ENCODE measurements at places on chromosomes 3 and 15.

GRCh38 chr3:158794936-158795518 lies 6.8 kb upstream of the MFSD1 start:
- no peak for DNase-seq

- no peak for DNase-seq
Observed at GRCh38 chr3:66210687-66211295, 10.0 kb upstream of the SLC25A26 start.

GRCh38 chr15:36777926-36778325 lies 198.5 kb downstream of the CDIN1 start:
- peak; percentile 64 for DNase-seq

GRCh38 chr3:64257100-64257755 lies 32.0 kb upstream of the PRICKLE2 start:
- no peak for DNase-seq

- DNase-seq: peak; percentile 23
Observed at GRCh38 chr3:146218880-146219866, 31.7 kb downstream of the PLSCR4 start.

GRCh38 chr15:66252685-66253417 lies 699 bp downstream of the MEGF11 start:
- no peak for DNase-seq

DNA sequence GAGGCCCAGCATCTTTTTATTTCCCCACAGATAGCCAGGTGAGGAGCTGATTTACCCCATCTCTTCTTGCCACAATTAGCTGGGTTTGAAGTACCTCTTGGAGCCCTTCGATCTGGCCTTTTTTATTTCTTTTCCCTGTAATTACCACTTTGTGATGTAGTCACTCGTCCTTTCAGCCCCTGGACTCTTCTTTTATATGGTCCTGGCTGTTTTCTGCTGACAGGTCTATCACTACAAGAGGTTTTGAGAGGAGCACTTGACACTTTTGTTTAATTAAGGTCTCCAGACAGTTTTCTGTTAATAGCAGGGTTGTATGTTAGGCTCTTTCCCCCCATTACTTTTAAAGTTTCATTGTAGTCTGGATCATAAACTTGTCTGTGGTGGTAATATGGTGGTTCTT lies 11.8 kb downstream of the ATXN7 start:
- no peak for DNase-seq

DNA sequence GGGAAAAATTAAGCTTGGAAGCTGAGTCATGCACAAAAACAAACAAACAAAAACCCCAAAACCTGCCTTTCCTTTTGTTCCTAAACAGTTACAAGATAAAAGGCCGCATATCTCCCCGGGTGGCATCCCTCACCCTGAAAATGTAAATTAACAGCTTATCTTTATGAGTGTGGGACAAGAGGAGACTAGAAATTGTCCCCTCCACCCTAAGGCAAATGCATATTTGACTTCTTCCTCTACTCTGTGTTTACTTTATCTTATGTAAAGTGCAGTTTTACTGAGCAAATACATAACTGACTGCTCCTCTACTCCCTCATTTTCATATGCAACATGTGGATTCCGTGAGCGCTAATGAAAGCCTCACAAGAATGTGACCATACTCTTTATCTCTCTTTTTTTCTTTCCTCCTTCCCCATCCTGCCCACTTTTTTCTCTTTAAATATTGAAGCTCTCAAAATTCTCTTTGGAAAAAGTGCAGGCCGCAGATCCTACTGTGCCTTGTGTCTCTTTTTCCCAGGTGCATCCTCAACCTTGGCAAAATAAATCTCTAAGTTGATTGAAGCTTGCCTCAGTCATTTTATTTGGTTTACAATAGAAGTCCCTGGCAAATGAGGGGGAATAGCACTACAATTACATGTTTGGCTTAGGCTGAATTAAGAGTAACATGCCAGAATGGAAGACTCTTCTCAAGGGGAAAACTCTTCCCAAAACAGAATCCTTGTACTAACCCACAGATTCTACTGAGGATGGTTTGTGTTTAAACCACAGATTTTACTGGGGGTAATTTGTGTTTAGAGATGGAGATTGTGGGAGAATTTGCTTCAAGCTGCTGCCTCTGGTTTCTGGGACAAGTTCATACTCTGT lies 72.7 kb upstream of the WDR72 start:
- DNase-seq: no peak

DNA sequence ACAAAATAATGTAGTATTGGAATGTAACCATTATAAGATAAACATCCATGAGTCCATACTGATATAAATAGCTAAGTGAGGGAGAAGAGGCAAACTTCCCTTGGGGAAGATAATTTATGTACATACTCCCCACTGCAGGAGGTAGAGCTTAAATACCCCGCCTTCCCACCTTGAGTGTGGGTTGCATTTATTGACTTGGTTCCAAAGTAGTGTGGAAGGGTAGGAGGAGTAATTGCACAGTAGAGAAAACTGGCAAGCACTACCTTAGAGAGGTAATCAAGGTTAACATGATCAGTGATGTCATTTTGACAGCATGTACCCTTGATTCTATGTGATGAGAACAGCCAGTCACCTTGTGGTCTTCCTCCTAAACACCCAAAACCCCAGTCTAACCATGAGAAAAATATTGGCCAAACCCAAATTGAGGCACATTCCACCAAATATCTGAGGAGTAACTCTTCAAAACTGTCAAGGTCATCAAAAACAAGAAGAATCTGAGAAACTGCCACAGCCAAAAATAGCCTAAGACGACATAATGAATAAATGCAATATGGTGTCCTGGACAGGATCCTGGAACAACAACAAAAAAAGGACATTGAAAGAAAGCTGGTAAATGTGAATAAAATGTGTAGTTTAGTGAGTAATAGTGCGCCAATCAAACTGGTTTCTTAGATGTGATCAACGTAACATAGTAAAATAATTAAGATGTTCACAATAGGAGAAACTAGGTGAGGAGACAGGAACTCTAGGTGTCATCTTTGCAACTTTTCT lies 774 bp upstream of the CNOT10 start:
- no peak for DNase-seq

- DNase-seq: no peak
Observed at GRCh38 chr3:133505813-133506212, 67.7 kb upstream of the CDV3 start.

- no peak for DNase-seq
Observed at GRCh38 chr3:167051421-167051820, 328.7 kb downstream of the ZBBX start.

DNA sequence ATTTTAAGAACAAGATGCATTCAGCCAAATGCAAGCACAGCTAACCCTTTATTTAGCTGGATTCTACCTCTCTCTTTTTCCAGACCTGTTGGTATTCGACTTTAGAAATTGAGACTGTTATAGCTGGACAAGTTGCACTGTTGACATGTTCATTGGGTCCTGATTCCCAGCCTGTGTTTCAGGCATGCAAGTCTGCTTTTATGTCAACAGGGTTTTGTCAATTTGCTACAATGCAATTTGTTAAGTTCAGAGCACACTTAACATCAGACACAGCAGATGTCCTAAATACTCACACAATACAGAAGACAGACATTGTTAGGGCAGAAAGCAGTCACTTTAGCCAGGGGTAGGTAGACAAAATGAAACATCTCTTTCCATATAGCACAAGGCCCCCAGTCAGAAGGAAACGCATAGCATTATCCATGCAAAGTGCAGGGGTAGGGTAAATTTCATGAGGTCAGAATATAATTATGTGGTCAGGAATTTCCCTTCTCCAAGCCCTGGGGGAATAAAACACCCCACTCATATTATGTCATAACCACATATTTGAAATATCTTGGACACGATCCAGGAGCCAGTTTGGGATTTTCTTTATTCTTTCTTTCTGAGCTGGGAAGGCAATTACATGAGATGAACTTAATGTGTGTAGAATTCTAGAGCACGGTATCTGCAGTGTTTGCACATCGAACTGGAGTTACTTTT lies 504.1 kb downstream of the NTRK3 start:
- peak; percentile 94 for DNase-seq

DNA sequence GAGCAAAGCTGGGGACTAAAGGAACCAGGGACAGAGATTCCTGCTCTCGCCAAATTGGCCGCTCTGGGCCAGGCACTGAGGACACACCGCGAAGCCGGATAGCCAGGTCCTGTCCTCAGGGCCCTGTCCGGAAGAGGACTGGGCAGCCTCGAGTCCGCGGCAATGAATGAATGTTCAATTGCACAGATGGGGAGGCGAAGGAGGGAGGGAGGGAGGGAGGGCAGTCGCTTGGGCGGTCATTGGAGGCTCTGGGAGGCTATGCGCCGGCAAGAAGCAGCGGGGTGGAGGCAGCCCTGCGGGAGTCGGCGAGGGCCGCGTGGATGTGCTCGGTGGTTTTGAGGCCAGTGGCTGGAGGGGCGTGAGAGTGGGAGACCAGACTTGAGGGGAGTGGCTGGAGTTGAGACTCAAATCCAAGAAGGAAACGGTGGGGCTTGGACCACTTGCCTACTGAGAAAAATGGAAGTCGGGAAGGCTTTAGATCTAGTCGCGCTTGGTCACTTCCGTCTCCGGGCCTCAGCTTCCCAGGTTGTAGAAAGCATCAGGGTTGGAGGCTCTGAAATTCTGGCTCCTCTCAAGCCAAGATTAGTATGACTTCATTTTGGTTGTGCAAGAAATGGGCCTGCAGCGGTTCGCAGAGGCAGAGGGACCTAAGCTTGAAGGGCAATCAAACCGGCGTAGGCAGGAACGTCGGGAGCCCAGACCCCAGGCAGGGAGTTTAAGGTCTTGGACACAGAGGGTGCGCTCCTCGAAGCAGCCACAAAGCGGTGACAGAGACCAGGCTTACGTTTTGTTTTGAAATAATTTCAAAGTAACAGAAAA lies 21.1 kb upstream of the PLXND1 start:
- peak; percentile 74 for DNase-seq

GRCh38 chr15:59689626-59690236 lies 611 bp upstream of the BNIP2 start:
- DNase-seq: peak; percentile 44

GRCh38 chr3:159923956-159924355 lies 64.7 kb upstream of the IL12A start:
- DNase-seq: no peak

DNA sequence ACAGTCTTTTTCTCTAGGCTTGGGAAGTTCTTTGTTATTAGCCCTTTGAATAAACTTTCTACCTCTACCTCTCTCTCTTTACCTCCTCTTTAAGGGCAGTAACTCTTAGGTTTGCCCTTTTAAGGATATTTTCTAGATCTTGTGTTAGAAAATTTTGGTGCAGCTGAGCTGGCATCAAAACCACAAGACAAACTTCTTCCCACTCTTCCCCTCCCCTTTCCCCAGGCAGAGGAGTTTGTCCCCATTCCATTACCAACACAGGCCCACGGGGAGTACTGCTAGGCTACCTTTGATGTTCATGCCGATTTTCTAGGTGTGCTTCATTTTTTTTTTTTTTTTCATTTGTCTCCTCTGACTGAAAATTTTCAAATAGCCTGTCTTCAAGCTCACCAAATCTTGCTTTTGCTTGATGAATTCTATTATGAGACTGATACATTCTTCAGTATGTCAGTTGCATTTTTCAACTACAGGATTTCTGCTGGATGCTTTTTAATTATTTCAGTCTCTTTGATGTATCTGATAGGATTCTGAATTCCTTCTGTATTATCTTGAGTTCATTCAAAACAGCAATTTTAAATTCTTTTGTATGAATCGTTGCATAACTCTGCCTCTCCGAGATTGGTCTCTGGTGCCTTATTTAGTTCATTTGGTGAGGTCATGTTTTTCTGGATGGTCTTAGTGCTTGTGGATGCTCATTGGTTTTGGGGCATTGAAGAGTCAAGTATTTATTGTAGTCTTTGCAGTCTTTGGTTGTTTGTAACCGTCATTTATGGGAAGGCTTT lies 112.0 kb downstream of the UBE2E2 start:
- peak; percentile 44 for DNase-seq

DNA sequence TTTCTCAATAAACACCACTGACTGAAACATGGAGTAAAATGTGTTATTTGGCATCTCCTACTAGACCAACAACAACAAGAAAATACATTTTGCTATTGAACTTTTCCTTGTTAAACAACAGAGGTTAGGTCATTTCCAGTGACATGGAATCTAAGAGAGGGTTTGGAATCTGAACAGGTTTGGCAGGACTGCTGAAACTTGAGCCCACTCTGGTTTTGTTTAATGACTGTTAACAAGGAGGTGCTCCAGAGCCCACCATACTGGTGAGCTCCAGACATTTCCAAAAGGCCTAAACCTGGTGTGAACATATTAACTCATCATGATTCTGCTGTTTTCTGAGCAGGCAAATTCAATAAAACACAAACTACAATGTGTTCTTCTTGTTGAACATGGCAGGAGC lies 330.7 kb upstream of the TRIM42 start:
- no peak for DNase-seq

- DNase-seq: no peak
Observed at GRCh38 chr15:80170596-80170995, 17.8 kb downstream of the FAH start.

GRCh38 chr3:120013481-120013880 lies 80.8 kb downstream of the GSK3B start:
- DNase-seq: no peak

GRCh38 chr3:9978710-9979305 lies 7.8 kb downstream of the EMC3 start:
- DNase-seq: no peak

GRCh38 chr3:9949115-9949514 lies 3.1 kb downstream of the PRRT3 start:
- no peak for DNase-seq

- no peak for DNase-seq
Observed at GRCh38 chr3:178631950-178632349, 95.7 kb downstream of the KCNMB2 start.

GRCh38 chr3:119542168-119542767 lies 17.1 kb downstream of the CD80 start:
- no peak for DNase-seq

GRCh38 chr3:153639631-153640030 lies 477.6 kb downstream of the RAP2B start:
- DNase-seq: no peak

- no peak for DNase-seq
Observed at GRCh38 chr3:143215059-143215458, 95.5 kb downstream of the CHST2 start.

DNA sequence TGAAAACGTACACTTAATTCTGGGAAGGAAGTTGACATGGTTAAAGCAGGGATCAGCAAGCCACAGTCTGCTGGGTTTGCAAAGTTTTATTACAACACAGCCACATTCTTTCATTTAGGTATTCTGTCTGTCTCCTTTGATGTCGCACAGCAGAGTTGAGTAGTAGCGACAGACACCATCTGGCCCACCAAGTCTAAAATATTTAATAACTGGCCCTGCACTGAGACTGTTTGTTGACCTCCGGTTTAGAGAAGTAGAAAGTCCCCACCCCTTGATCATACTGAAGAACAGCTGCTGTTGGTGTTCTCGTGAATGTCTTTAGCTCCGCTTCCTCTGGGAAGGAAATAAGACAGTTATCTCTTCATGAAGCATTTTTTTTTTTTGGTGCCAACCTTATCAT lies 66.2 kb downstream of the MCTP2 start:
- DNase-seq: peak; percentile 6

GRCh38 chr3:169478566-169479313 lies 184.8 kb downstream of the MECOM start:
- DNase-seq: peak; percentile 6

DNA sequence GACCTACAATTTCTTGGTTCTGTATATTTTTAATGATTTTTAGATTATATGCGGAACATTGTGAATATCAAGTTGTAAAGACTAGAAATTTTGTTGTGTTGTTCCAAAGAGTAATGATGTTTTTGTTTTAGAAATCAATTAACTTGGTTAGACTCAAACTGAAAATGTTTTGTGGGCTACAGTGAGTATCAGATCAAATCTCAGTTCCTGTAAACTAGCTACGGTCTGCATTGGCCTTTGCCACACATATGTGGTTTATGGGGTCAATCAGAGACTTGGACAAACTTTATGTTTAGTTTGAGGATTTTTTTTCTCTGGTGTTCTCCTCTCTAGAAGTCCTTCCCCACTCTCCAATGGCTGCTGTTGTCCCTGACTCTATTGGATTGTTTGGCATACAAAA lies 308.0 kb upstream of the THRB start:
- no peak for DNase-seq
